Stimulated activated CD4-positive, alpha-beta T cell treated with anti-CD3 and anti-CD28 coated beads, Interleukin-15, amount 100 ng/mL, for 24 hours (primary cell): ENCODE measurements at places on chromosomes 4 and X.

DNA sequence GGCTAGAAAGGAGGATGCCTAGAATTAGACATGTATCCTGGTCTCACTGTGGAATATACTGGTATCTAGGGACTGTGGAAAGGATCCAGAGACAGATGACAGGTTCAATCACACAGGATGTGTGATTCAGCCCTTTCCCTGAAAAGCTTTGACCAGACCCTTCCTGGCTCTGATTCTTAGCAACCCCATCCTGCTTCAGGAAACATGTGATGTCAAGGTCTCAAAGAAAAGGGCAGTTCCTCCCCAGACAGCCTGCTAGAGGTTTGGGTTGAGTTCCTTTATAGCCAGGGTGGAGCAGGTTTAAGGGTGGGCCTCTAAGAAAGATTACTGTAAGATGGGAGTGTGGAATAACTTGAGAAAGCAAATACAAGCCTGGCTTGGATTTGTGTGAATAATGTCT lies 3.0 kb downstream of the BMP15 start:
- DNase-seq, result no peak

GRCh38 chrX:9069573-9069972 lies 35.6 kb upstream of the FAM9B start:
- DNase-seq, result no peak

DNA sequence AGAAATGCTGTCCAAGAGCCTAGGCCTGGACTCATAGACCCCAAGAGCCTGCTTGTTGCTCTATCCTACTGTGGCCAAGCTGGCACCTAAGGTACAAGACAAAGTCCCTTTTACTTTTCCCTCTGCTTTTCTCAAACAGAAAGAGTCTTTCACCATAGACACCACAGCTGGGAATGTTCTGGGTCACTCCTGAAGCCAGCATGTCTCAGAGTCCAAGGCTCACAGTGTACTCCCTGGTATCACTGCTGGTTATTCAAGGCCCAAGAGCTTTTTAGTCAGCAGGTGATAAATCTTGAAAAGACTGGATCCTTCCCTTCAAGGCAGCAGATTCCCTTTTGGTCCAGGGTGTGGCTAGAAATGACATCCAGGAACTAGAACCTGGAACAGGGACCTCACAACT lies 328.8 kb downstream of the IQCM start:
- DNase-seq, result no peak

GRCh38 chr4:54090804-54091623 lies 8.9 kb upstream of the GSX2 start:
- DNase-seq, result peak; percentile 40

DNA sequence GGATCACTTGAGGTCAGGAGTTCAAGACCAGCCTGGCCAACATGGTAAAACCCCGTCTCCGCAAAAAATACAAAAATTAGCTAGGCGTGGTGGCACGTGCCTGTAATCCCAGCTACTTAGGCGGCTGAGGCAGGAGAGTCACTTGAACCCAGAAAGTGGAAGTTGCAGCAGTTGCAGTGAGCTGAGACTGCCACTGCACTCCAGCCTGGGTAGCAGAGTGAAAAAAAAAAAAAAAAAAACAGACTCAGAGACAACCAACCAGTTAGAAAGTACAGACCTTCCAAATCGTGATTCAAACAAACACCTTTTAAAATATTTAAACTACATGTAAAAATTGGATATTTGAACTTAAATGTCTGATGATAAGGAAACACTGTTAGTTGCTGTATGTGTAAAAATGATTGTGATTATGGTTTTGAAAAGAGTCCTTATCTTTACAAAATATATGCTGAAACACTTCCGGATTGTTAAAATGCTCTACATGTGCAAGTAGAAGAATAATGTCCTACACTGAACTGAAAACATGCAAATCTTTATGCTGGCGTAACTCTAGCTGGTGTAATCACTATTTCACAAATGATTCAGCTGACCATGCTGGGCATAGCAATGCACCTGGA lies 37.8 kb downstream of the SH3KBP1 start:
- no peak for DNase-seq

DNA sequence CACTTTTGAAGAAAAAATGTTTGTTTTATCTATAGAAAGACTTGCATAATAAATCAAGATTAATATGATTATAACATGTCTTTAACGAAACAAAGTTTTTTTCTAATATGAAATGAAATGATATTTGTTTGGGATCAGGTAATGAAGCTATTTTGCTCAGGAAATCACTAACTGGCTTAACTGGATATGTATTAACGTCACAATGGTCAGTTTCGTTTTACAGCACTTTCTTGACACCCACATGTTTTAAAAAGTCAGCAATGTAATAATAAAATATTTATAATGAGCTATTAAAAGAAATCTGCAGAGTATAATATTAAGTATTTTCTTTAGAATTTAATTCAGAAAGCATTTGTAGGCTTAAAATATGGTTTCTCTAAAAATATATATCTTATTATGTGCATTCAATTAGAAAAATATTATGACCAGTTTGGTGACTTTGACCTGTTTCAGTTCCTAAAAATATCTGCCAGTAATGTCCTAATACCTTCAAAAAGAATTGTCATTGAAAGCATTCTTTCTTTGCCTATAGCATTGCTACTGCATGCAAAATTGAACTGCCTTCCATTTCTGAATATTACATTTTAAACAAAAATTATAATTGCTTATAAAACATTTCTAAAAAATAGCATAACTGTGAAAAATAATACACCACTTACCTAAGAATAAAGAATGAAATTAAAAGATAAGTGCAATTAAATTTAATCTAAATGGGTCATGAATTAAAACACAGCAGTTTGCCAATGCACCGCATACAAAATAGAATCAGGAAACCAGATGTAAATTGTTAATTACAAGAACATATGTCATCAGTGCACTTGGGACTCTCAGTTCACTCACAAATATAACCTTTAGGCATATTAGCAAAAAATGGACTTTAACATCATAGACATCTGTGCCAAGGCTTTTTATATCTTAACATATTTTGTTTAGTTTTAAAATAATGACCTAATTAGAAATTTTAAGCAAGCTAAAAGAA lies 31.6 kb downstream of the TIGD2 start:
- DNase-seq, result no peak

DNA sequence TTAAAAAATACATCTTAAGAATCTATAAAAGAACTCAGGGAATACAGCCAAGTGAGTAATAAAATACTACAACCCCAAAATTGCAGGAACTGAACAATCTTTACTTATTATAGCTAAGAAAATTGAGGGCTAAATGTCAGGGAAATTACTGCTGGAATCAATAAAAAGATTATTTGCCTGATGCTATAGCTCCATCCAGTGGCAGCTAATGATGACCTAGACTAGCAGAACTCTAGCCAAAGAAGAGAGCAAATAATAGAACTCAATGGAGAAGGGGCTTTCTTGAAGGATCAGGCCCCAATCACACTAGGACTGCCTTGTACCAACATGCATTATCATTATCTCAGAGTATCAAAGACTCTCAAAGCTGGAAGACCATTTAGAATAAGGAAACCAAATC lies 85.0 kb upstream of the FAM241A start:
- no peak for DNase-seq

GRCh38 chr4:16066586-16067128 lies 17.2 kb downstream of the PROM1 start:
- DNase-seq, result no peak

DNA sequence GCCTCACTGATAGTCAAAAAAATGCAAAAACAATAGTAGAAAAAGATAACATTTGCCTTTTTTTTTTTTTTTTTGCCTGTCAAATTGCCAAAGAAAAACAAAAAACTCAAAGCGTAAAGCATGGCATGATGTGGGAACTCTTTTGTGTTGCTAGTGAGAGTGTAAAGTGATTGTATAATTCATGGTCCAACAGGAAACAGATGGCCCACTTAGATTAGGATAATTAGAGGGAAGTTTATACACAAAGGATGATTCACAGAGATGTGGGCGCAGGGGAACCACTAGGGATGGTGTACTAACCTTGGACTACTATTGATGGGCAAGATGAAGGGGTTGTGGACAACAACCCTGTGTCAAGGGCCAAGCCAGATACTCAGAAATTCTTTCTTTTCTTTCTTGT lies 16.4 kb downstream of the MCUB start:
- no peak for DNase-seq

GRCh38 chrX:23503835-23504539 lies 163.3 kb upstream of the PRDX4 start:
- no peak for DNase-seq

DNA sequence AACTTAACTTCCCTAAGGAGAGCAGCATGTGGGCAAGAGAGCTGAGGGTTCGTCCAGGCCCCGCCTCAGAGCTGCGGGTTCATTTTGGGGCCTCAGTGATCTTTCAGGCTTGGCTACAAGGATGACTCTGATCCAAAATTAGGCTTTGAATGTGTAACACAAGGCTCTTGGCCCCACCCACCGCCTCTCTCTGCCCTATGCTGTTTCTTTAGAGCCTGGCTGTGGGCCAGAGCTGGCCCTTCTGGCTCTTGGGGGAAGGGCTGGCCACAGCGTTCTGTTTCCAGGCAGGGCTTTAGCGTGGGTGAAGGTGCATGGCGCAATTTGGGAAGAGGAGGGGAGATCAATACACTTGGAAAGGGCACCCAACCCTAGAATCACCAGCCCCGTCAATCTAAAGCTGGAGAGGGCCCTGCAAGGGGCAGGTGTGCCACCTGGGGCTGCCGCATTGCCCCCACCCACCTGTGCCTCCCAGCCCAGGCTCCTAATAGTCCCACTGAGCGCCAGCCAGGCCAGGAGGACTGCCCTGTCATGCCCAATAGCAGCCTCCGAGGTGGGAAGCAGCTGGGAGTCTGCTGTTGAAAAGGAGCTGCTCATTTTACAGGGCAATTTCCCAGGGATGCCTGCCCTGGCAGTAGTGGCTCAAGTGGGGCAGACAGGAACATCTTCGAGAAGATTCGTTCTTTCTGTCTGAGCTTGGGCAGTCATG lies 84.5 kb upstream of the MAML3 start:
- no peak for DNase-seq

DNA sequence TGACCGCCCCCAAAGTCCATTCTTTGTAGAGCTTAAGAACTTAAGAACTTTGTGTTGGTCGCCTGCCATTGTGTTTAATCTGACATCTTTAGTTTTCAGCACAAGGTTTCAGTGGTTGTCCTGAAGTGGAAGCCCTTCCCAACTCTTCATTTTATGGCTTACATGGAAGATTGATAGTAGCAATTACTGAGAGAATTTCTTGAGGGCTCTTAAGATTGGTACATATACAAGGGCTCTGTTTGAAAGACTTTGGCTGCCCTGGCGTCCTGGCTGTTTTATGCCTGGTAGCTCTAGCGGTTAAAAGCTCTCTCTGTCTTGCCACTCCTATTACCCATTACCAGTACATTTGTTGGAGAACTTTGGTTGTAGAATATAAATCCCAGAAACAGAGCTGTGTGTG lies 75.0 kb downstream of the KDM6A start:
- DNase-seq, result no peak

GRCh38 chr4:109232681-109233080 lies 69.8 kb downstream of the COL25A1 start:
- DNase-seq, result no peak

DNA sequence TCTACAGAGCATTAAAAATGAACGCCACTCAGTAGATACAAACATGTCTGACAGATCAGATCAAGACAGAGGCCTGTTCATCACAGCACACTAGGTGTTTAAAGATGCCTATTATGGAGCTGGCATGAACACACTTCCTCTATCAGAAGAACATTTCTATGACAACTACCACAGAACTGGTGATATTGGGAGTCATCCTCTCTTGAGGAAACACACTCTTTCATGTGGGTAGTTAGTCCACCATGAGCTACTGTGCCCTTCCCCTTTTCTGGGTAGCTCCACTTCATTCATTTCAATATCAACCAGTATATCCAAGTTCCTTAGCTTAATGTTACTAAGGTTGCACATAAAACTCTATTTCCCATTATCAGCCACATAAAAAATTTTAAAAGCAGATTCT lies 46.7 kb downstream of the MAOB start:
- DNase-seq, result no peak

DNA sequence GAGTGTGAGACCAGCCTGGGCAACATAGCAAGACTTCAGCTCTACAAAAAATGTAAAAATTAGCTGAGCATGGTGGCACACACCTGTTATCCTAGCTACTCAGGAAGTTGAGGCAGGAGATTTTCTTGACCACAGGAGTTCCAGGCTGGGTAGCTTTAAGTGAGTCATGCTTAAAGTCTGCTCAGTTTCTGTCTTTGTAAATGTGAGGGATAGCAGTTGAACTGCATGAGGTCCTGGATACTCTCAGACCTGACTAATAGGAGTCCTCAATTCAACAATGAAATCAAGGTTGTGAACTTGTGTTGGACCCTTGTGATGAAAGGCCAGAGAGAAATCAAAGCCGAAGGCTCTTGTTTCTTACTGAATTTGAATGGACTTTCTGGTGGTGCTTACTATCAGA lies 45.2 kb downstream of the STARD8 start:
- no peak for DNase-seq

DNA sequence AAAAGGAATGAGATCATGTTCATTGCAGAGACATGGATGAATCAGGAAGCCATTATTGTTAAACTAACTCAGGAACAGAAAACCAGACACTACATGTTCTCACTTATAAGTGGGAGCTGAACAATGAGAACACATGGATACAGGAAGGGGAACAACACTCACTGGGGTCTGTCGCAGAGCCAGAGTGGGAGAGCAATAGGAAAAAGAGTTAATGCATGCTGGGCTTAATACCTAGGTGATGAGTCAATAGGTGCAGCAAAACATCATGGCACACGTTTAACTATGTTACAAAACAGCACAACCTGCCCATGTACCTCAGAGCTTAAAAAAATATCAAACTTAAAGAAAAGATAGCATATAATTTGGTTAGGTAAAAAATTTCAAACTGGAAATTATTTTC lies 281.4 kb downstream of the PABPC4L start:
- DNase-seq, result no peak

DNA sequence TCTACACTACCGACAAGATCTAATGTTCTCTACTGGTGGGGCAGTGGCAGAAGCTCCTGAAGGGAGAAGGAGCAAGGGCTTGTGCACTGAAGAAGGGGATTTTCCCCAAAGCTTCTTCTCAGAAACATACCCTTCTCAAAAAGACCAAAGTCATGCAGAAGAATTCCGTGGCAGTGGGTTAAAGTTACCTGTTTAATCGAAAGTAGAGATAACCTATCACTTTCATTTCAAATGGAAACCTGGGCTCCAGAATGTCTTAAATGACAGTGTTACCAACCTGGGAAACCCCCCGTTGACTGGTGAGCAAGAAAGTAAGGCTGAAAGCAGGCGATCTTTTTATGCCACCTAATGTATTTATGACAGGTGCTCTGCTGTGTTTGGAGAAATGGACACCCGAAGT lies 92.5 kb upstream of the TEX13D start:
- DNase-seq, result peak; percentile 64

GRCh38 chrX:20118065-20118824 lies 1.5 kb upstream of the MAP7D2 start:
- no peak for DNase-seq

GRCh38 chrX:144738246-144738645 lies 509.1 kb upstream of the SPANXN1 start:
- no peak for DNase-seq

GRCh38 chr4:80189956-80190677 lies 7.2 kb upstream of the PRDM8 start:
- DNase-seq, result no peak
